Activated CD8-positive, alpha-beta memory T cell treated with anti-CD3 and anti-CD28 coated beads for 4 hours (primary cell): ENCODE measurements at places on chromosomes 16 and 17.

DNA sequence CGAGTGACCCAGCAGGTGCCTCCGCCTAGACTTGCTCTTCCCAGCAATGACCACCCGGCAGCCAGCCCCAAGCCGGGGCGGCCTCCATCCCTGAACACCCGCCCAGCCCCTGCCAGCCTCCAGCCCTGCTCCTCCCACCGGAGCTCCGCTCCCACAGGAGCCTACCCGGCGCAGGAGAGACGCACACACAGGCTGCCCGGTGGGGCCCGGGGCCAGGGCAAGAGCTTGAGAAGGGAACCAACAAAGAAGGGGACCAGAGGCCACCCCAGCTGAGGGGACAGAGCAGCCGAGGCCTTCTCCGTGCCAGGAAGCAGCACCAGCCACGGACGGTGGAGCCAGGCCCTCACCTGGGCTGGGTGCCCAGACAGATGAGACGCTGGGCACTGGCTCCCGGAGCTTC is 13.8 kb downstream of the PKD1 start:
- no peak for DNase-seq

GRCh38 chr17:60293580-60294335 is 98.2 kb downstream of the USP32 start:
- DNase-seq = no peak

DNA sequence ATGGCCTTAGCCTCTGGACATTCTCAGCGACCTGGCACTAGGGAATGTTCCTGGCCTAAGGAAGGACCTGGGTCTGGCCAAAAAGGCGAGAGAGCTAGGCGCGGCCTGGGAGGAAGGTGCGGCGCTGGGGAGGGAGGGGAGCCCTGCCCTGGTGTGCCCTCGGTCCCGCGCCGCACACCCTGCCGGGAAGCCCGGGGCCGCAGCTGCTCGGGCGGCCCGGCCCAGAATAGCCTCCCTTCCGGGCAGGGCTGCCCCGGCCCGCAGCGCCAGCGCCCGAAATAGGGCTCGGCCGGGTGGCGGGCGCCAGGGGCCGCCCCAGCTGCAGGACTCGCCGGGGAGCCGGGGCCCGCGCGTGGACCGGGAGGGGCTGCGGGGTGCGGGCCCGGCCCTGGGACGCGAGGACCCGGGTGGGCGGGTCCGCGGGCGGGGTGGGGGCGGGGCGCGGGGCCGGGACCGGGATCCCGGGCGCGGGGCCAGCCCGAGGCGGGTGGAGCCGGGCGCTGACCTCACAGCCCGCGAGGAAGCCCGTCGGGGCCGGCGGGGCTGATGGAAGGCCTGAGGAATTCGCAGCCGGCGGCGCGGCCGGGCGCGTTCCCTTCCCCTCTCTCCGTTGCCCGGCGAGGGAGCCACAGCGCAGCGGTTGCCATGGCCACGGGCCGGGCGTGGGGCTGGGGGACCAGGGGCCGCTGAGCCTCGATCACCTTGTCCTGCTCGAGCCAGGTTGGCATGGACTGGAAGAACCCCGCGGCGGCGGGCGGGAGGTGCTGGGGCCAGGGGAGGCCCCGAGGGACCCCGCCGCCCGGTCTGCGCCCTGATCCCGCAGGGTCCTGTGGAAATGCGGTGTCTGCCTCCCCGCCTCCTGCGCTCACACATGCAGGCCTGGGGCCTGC is 18.1 kb downstream of the SOCS3 start:
- DNase-seq = no peak

DNA sequence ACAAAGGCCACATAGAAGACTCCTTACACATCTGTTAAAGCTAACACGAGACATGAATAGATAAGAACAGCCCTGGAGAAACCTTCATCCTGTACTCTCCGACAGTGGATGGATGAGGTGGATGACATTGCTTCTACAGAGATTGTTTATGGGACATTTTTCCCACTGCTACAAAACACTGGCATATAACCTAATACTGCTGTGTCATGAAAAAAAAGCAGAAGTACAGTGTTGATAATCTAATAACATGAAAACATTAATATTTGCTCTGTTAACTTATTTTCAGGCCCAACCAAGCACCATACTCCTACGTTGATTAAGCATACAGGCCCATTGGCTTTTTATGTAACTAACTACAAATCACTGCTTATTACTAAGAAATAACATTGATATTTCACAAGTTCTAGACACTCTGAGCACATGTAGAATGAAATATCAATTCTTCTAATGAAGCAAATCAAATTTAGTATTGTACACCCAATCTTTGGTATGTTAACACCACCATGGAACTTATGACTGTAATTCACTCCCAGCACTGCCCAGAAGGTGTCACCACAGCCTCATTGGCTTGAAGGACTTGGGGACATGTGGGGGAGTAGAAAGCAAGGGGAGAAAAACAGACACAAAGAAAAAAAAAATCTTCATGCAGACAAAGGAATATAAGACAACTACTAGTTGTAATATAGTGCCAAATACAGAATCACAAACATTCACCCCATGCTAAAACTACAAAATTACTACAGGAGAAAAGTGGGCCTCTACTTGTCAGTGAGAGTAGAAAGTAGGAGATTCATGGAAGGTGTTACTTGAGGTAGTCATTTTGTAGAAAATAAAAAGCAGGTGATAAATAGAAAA is 330.0 kb upstream of the PMFBP1 start:
- DNase-seq = no peak

- no peak for DNase-seq
These were observed 239.0 kb upstream of the CACNG5 start for GRCh38 chr17:66595893-66596292.

- peak; percentile 58 for DNase-seq
These were observed 1.6 kb downstream of the TMC8 start for GRCh38 chr17:78132084-78132676.

DNA sequence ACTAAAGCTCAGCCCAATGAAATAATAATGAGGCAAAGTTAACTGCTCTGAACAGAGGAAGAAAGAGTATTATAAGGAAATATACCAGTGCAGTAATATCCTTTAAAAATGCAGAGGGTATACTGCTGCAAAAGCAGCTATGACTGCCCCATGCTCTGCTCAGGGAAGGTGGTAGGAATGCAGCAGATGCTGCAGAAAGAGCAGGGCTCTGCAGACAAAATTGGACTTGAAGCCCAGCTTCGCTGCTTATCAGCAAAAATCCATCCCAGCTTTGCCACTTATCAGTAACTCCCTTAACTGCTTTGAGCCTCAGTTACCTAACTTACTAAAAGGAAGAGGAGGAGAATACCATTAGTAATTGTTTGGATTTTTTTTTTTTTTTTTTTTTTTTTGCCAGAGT is 533.8 kb upstream of the CDH5 start:
- no peak for DNase-seq

DNA sequence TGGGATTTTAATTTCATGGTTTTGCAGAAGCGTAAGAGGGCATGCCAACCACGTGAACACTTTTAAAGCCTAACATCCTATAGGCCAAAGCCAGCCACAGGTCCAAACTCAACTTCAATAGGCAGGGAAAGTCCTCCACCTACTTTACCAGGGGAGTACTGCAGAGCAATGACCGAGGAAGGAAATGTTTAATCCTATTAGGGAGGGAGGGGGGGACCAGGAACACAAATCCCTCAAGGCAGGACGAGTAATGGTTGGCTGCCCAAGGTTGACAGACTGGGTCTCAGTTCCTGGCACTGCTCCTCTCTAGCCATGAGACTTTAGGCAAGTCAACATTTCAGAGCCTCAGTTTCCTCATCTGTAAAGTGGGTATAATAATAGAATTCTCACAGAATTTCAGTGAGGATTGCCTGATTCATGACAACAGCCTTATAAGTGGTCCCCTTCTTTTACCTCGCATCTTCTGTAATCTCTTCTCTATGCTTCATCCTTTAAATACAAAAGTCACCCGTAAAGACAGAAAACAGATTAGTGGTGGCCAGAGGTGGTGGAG is 315.8 kb downstream of the HAPSTR1 start:
- DNase-seq = no peak

- no peak for DNase-seq
These were observed 53.6 kb downstream of the CYTH1 start for GRCh38 chr17:78728495-78728894.

- no peak for DNase-seq
These were observed 401.6 kb downstream of the NPIPA7 start for GRCh38 chr16:16780588-16780987.

DNA sequence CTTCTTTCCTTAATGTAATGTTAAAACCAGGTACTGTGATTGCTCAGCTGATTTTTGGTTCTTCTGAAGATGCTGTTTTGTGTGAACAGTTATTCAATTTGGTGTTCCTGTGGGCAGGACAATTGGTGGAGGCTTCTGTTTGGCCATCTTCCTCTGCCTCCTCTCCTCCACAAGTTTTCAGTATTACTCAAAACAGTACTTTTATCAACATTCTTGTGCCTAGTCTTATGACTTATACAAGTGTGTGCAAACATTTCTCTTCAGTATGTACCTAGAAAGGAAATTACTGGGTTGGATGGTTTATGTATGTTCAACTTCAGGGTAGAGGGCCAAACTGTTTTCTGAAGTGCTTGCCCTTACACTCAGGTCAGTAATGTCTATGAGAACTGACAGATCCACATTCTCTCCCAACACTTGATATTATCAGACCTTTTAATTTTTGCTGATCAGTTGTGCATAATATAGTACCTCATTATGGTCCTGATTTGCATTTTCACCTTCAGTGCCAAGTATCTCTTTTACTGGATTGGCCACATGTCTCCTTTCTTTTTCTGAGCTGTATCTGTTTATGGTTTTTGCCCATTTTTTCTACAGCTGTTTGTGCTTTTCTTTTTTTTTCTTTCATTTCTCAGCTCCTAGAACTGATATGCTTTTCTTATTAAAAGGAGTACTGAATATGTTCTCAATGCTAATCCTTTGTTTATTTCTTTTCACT is 50.9 kb downstream of the ERCC4 start:
- DNase-seq = no peak

DNA sequence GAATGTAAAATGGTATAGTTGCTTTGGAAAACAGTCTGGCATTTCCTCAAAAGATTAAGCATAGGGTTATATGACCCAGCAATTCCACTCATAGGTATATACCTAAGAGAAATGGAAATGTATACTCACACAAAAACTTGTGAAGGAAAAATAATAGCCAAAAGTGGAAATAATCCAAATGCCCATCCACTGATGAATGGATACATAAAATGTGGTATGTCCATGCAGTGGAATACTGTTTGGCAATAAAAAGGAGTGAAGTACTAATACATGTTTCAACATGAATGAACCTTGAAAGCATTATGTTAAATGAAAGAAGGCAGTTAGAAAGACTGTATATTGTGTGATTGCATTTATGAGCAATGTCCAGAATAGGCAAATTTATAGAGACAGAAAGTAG is 25.1 kb downstream of the NUP93 start:
- no peak for DNase-seq

DNA sequence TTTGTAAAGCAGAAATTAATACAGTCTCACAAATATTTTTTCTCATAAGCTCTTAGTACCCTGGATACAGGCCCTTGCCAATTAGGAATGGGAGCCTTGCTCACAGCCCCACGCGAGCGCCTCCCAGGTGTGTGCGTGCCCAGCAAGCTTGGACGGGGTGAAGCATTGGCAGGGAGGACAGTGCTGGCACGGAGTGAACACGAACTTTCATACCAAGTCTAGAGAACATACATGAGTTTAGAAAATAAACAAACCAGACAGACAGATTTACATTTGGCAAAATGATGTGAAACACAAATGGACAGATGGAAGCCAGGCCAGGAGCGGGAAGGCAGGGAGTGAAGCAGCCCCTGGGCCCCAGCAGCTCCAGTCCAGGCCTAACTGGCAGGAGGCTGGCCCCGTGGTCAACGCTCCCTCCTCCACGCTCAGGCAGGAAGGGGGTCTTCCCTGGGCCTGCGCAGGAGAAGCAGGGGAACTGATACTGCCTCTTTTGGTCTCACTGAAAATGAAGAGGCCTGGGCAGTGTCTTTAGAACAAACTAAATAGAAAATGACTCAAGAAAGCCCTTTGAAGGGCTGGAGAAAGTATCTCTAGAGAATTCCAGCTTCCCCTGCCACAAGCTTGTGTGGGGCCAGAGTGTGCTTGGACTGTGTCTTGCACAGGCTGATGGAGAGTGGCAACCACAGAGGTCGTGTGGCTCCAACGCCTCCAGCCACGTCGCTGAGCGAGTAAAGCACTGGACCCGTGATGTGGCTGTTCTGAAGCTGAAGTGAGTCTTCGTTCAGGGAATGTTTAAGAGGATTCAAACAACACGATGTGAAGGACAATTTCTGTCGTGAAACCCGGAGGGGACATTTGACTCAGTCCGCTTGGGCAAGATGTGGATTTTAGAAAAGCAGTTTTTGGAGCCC is 9.9 kb upstream of the FOXJ1 start:
- DNase-seq = no peak

- DNase-seq = no peak
These were observed 477.1 kb downstream of the TOX3 start for GRCh38 chr16:52069866-52070265.

DNA sequence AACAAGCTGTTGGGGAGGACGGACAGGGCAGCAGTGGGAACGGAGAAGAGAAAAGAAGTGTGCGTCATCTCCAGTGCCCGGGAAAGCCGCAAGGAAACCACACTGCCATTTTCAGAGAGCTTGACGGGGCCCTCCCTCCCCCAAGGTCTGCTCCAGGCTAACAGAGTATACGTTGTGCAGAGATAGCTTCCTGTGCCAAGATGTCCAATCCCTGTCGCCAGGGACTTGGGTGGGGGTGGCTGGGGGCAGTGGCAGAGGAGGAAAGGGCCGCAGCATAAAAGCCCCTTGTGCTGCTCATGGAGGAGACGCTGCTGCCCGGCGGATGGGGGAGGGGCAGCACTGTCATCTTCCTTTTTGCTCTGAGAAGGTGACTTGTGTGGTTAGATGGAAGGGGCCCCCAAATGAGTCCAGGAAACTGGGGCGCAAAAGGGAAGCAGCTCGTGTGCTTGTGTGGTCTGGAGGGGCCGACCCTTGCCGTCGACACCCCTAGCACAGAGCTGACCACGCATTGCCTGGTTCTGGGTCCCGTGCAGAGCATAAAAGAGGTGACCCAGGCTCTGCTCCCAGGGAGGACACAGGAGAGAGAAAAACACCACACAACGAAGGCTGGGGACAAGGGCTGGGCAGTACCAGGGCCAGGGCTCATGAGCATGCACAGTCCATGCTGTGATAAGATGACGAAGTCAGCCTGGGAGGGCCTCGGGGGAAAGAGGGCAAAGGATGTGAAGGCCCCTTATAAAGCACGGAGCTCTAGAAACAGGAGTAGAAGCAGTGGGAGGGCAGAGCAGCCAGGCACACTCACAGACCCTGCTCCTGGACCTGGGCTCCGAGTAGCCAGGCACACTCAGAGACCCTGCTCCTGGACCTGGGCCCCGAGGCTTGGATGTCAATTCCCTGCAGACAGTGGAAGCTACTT is 372.7 kb downstream of the SLC39A11 start:
- DNase-seq = peak; percentile 25

- no peak for DNase-seq
These were observed 16.2 kb upstream of the CTCF start for GRCh38 chr16:67546091-67546501.

DNA sequence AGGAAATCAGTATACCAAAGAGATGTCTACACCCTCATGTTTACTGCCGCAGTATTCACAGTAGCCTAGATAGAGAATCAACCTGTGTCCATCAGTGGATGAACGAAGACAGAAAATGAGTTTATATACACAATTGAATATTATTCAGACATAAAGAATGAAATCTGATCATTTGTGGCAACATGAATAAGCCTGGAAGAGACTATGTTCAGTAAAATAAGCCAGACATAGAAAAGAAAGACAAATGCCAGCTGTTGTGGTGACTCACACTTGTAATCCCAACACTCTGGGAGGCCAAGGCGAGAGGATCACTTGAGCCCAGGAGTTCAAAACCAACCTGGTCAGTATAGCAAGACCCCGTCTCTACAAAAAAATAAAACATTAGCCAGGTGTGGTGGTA is 16.1 kb downstream of the NUDT16L1 start:
- DNase-seq = no peak

GRCh38 chr16:17925761-17926160 is 410.8 kb downstream of the NPIPA8 start:
- DNase-seq = no peak

GRCh38 chr17:3003296-3004149 is 59.9 kb downstream of the OR1D5 start:
- DNase-seq = no peak
